ENCODE measurements at places on chromosomes 1 and 21.

GRCh38 chr1:245788269-245788668 is 633.5 kb downstream of the KIF26B start:
- DNase-seq = no peak

DNA sequence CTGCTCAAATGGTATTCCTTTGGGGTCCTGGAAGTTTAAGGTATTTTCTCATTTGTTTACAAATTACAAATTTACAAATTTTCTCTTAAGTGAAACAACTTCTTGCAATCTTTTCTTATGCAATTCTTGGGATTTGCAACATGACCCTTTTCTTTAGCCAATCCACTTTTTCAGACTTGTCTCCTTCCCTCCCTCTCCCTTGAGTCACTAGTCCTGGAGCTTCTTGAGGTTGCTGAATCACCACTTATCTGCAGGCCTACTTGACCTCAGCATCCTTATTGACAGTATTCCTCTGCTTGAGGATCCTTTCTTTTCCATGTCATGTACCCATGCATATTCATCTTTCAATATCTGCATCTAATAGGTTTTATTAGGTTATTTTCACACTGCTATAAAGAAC is 302.8 kb upstream of the ADAMTS5 start:
- no peak for DNase-seq

GRCh38 chr1:180246579-180246978 is 16.5 kb downstream of the LHX4 start:
- DNase-seq = no peak

GRCh38 chr1:180926164-180926981 is 13.7 kb downstream of the KIAA1614 start:
- no peak for DNase-seq

- no peak for DNase-seq
Observed at GRCh38 chr1:94425821-94426484, 7.8 kb downstream of the ABCD3 start.

DNA sequence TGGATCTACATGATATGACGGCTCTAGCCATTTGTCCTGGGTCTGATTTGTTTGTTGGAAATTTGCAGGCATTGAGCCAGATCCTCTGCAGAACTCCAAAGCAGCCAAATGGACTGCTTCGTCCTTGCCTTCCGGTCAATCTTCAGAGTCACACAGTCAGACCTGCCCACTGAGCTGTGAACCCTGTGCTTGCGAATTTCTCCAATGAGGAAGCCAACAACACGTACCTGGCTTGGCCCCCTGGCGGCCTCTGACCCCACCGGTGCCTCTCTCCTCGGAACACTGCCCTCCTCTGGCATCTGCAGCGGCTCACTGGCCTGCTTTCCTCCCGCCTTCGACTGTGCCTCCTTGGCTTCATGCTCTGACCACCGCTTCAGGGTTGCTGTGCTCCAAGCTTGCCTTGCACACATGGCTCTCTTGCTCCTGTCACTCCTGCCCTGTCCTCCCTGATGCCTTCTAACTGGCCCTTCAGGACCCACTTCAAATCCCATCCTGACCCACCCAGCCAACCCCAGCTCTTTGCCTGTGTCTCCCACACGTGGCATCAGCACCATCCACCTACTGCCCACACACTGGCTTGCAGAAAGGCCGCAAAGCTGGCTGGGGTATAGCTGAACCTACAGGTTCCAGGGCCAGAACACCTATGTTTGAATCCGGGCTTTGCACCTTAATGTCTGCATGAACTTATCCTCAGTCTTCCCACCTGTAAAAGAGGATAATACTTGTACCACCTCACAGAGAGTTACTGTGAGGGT is 128.2 kb downstream of the KCNN3 start:
- DNase-seq = no peak

DNA sequence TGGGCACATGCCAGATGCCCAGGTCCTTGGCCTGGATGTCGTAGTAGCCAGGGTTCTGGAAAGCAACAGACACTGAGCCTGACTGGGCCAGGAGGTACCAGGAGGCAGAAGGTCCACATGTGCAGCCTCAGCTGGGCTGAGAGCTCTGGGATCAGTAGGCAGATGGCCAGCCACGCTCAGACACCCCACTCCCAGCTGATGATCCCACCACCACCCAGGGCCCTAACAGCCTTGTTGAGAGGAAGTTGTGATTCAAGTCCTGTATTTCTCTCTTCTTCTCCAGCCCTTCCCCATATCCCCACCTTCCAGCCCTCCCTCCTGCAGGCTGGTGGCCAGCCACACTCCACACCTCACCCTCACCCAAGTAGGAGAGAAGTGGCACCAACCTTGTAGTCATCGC is 4.0 kb downstream of the ITLN2 start:
- no peak for DNase-seq

DNA sequence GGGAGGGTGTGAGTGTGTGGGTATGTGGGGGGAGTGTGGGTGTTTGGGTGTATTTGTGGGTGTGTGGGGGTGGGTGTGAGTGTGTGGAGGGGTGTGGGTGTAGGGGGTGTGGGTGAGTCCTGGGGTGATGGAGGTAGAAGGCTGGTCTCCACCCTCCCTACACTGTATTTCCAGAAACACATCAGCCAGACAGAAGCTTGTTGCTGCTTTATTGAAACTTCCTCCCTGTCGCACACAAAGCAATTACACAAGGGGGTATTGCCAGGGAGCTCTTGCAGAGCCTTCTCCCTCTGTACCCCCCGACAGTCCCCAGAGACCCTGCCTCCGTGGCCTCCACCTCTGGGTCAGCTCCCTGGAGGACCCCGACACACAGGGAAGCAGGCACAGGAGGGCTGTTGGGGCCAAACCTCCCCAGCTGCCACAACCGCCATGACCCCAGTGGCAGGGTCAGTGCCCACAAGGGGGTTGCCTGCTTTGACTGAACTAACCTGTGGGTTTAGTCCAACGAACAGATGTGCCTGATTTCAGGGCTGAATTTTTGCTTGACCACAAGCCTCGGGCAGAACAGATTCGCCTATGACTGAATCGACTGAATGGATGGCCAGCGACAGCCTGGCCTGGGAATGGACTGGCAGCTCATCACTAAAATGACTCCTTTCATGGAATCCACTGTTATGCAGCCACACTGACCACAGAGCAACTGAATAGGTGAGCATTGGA is 9.1 kb upstream of the MATN1 start:
- DNase-seq = no peak

DNA sequence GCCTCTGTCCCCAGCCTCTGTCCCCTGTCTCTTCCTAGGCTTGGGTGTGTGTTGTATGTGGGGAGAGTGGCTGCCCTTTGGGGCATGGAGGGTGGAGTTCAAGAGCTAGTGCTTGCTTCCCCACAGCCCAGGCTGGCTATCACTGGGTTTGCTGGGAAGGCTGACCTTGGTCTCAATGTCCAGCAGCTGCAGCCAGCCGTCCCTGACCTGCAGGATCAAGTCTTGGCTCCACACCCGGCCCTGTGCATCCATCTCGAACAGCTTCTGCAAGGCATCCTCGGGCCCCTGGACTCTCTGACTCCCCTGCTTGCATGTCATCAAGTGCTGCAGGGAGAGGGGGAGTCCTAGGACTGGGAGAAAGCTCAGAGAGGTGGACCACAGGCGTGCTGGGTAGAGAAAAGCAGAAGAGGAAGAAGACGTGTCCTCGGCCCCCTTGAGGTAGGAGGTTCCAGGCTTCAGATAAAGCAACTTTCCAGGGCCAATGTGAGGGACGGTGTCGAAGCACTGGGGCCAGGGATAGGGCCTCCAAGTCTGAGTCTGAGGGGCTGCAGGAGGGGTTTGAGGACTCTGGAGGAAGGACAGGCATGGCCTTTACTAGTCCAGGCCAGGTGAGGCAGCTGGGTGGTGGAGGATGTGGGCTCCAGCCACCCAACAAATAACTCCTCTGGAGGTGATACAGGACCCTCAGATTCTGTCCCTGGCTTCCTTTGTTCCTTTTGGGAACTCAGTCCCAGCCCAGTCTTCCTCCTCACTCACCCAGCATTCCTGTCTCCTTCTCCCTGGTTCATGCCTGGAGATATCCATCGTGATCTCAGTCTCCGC is 4.0 kb downstream of the EPS8L3 start:
- no peak for DNase-seq

GRCh38 chr1:239367196-239367810 is 19.1 kb upstream of the CHRM3 start:
- DNase-seq = no peak

All from D721Med (cell line).